Caco-2 (cell line): ENCODE measurements at places on chromosomes 1 and 21. TPM values are rescaled to one million over a fixed set of nuclear protein-coding genes. Genes with fewer than 3 reads are reported as not detected.
A peak's percentile ranks its signal among the peaks of the same experiment; 100 is the strongest.

DNA sequence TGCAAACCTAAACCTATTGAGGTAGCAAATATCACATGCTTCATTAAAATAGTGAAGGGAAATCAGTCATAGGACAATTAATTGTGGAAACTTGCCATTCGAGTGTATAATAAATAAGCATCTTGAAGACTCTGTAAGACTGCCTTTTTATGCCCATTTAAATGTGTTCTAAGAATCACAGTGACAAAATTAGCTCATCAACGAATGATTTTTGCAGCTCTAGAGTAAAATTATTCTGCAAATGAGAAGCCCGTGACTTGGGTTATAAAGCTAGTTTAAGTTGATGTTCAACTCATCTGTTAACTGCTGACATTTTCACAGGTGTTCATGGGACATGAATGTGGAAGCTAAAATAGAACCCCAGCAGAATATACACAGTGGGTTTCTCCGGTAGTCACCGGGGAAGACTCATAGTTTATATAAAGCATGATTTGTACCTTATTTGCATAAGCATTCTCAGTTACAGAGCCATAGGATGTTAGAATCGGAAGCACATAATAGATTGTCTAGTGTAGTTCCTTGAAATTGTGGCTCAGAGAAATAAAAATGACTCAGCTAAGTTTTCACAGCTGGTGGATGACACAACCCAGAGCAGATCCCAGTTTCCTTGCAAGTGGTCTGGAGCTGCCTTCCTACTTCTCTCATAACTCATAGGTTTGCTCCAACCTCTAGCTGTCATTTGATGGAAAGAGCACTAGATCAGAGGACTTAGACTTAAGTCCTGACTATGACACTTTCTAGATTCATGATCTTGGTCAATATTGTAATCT, 107.3 kb downstream of the UCHL5 start:
- no peak for DNase-seq
- H3K36me3 ChIP-seq: no peaks in the 10 kb centered on the region
- no peaks in the 10 kb centered on the region for H3K27me3 ChIP-seq
- no peaks in the 10 kb centered on the region for H3K4me1 ChIP-seq
- H3K4me3 ChIP-seq: no peak overlapping the region
- no peak overlapping the region for H3K27ac ChIP-seq

- H3K4me1 ChIP-seq: peaks cover 13% of the 10 kb centered on the region
- no peaks in the 10 kb centered on the region for H3K36me3 ChIP-seq
- no peak overlapping the region for H3K27ac ChIP-seq
- H3K4me3 ChIP-seq: no peak overlapping the region
Observed at GRCh38 chr1:222525951-222526350, 22.0 kb downstream of the HHIPL2 start.

DNA sequence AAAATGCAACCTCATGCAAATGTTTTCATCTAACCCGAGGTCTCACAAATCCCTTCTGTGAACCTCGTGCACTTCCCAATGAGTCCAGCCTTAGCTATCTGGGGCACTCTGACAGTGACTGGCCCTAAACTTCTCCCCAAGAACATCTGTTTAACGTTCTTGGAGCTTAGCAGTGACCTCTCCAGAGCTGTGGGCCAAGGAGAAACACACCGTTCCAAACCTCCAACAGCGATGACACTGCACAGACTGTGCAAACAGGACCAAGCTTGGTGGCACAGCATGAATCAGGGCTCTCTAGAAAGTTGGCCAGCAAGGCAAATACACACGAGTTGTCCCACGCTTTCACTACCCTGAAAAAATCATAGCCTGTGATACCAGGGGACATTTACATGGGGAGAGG, 15.8 kb downstream of the BEND5 start:
- no peaks in the 10 kb centered on the region for H3K36me3 ChIP-seq
- no peak for DNase-seq
- no peaks in the 10 kb centered on the region for H3K4me1 ChIP-seq

DNA sequence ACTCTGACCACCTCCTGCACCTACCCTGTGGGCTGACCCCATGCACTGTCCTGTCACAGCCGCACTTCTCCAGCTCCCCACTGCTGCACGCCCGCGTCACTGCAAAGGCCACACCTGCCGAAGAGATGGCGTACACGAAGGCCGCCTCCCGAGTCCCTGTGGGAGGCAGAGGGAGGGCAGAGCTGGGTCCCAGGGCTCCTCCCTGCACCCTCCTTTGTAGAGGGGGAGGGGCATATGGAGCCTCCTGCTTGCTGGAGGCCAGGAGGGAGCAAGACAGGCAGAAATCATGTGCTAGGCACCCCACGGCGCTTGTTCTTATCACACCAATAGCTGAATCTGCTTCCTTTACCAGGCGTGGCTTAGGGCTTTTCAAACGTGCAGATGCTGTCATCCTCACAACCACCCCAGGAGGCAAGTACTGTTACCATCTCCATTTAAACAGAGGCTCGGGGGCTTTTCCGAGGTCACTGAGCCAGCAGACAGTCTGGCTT, 21.4 kb downstream of the WNT4 start:
- no peak overlapping the region for H3K4me3 ChIP-seq
- no peak overlapping the region for H3K27ac ChIP-seq
- H3K27me3 ChIP-seq: no peaks in the 10 kb centered on the region
- peak; percentile 31 for DNase-seq

DNA sequence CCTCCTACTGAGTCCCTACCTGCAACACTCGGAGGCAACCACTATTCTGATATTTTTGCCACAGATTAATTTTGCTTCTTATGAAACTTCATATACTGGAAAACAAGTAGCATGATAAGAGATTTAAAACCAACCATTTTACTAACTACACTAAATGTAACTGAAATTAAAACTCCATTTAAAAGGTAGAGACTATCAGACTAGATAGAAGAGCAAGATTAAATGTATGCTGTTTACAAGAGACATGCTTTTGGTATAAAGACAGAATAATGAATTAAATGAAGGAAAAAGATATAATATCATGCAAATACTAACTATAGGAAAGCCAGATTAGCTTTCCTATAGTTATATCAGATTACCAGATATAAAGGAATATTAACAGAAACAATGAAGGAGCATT, 175.9 kb downstream of the DYRK1A start:
- no peaks in the 10 kb centered on the region for H3K36me3 ChIP-seq
- no peak overlapping the region for H3K27ac ChIP-seq
- H3K4me3 ChIP-seq: no peak overlapping the region
- H3K4me1 ChIP-seq: 0 out of 2 replicates have a peak, but pooled peaks cover 4% of the 10 kb centered on the region
- no peaks in the 10 kb centered on the region for H3K27me3 ChIP-seq
- no peak for DNase-seq

DNA sequence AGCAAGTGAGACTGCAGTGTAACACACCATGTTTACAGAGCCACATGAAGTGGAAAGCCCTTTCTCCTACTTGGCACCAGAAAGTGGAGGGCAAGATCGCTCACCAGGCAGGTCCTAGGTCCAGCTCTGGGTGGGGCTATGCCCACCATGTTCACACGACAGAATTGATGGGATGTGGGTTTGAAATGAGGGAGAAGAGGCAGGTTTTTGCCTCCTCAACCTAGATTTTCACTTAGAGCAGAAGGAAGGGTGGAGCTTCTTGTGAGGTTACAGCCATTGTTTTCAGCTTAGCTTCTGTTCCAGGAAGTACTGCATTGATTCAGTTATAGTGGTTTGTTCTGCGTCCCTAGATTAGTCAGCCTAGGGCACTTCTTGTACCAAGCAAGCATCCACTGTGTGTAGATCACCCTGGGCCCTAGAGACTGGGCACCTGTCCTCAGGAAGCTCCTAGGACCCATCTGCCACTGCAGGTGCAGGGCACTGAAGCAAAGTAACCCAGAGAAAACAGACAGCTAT, 2.3 kb downstream of the CD53 start:
- no peak overlapping the region for H3K4me3 ChIP-seq
- H3K27me3 ChIP-seq: no peaks in the 10 kb centered on the region
- no peak for DNase-seq
- H3K27ac ChIP-seq: no peak overlapping the region
- H3K4me1 ChIP-seq: no peaks in the 10 kb centered on the region

DNA sequence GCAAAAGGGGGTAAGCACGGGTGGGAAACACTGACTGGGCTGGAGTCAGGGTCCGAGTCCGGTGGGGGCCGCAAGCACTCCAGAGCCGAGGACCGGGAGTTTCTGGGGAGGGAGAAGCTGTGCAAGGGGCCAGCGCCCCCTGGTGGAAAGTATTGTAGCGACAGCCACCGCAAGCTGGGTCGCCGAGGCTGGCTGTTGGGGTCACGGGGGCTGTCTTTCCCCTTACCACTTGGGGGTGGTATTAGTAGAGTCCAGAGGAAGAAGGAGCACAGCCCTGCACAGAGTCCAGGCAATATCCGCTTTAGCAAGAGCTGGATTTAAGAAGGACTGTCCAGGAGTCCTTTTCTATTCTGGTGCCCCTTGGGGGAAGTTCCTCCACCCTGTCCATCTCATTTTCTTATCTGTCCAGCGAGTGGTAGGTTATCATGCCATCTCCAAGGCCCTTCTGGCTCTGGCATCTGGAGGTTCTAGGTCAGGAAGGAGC, 17.9 kb upstream of the ETV3 start:
- H3K27ac ChIP-seq: peak overlapping the region; percentile 91
- H3K27me3 ChIP-seq: no peaks in the 10 kb centered on the region
- peak; percentile 89 for DNase-seq
- peaks cover 26% of the 10 kb centered on the region for H3K4me1 ChIP-seq
- peak overlapping the region; percentile 24 for H3K4me3 ChIP-seq

- H3K4me3 ChIP-seq: no peak overlapping the region
- no peaks in the 10 kb centered on the region for H3K27me3 ChIP-seq
- H3K27ac ChIP-seq: no peak overlapping the region
- no peaks in the 10 kb centered on the region for H3K4me1 ChIP-seq
Observed at GRCh38 chr1:31801458-31801857, 14.4 kb downstream of the SPOCD1 start.

- H3K36me3 ChIP-seq: no peaks in the 10 kb centered on the region
- H3K27me3 ChIP-seq: no peaks in the 10 kb centered on the region
- no peaks in the 10 kb centered on the region for H3K4me1 ChIP-seq
- no peak overlapping the region for H3K4me3 ChIP-seq
- no peak overlapping the region for H3K27ac ChIP-seq
Observed at GRCh38 chr1:114290776-114291175, 137.1 kb upstream of the SYT6 start.

DNA sequence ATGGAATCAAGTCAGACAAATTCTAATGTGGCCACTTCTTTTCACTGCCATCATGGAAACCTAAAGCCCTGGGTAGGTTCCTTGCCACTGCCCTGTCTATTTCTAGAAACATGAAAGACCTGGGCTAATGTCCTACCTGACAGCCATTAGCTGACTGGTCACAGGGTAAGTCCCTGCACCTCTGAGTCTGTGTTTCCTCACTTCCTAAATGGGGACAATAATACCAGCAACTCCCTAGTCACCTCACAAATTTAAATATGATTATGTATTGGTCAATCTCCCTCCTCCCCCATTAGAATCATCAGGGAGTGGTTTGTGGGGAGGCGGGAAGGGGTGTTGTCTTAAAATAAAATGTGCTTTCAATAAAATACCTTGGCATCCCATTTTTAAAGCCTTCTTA, 2.2 kb downstream of the CREG1 start:
- H3K4me3 ChIP-seq: no peak overlapping the region
- no peaks in the 10 kb centered on the region for H3K36me3 ChIP-seq
- H3K27ac ChIP-seq: no peak overlapping the region
- no peaks in the 10 kb centered on the region; the same call in 1 of the 2 replicates for H3K4me1 ChIP-seq

GRCh38 chr21:45535341-45536081, 6.7 kb downstream of the SLC19A1 start:
- peak; percentile 36 for DNase-seq
- H3K4me3 ChIP-seq: no peak overlapping the region
- H3K4me1 ChIP-seq: no peaks in the 10 kb centered on the region
- H3K27me3 ChIP-seq: no peaks in the 10 kb centered on the region

DNA sequence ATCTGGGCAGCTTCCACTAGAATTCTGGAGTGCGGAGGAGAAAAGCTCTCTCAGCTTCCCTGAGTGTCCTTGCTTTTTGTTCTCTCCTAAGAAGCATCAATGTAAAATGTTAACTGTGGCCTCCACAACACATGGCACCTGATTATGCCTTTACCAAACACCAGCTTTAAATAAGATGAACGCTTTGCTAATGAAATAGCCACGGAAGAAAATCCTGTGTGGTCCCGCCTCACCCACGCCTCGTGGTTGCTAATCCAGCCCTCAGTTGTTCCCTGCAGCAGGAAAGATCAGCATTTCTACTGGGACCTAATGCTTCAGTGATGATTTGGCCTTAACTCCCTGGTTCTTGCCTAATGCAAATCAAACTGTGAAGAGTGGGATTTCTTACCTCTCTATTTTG, 1.8 kb upstream of the ERG start:
- no peaks in the 10 kb centered on the region for H3K27me3 ChIP-seq
- no peak for DNase-seq
- no peak overlapping the region for H3K4me3 ChIP-seq

NTPCR gene
- 46.5 and 49.1 TPM in 2 replicates for total RNA-seq

SLC1A7 gene
- not detected in 2 replicates for total RNA-seq

MMEL1 gene
- not detected in 2 replicates for total RNA-seq

TTC39A gene
- total RNA-seq: 21.0 and 24.4 TPM in 2 replicates

C1orf141 gene
- total RNA-seq: not detected in 2 replicates

SH2D1B gene
- total RNA-seq: not detected in 2 replicates

SPSB1 gene
- total RNA-seq: 12.8 and 18.2 TPM in 2 replicates

XKR8 gene
- 8.9 and 10.4 TPM in 2 replicates for total RNA-seq

DNAI4 gene
- 0.84 and 1.4 TPM in 2 replicates for total RNA-seq
